ENCODE measurements at places on chromosomes 6 and 20. TPM values are rescaled to one million over a fixed set of nuclear protein-coding genes. Genes with fewer than 3 reads are reported as not detected.

GSTA2 gene
- total RNA-seq: under 0.01 TPM

AFG1L gene
- 5.2 TPM for total RNA-seq

UQCC2 gene
- total RNA-seq: 26.1 TPM

SLC17A3 gene
- not detected for total RNA-seq

AIF1 gene
- 19.8 TPM for total RNA-seq

ADIG gene
- total RNA-seq: not detected

SRMS gene
- total RNA-seq: not detected

LTV1 gene
- 19.8 TPM for total RNA-seq

NDUFAF5 gene
- total RNA-seq: 16.7 TPM

HLA-DOA gene
- 1.0 TPM for total RNA-seq

SNAI1 gene
- 0.52 TPM for total RNA-seq

C20orf141 gene
- total RNA-seq: not detected

RNF182 gene
- under 0.01 TPM for total RNA-seq

KCNK15 gene
- under 0.01 TPM for total RNA-seq

RAET1L gene
- total RNA-seq: not detected

TMEM217 gene
- total RNA-seq: under 0.01 TPM

CCN6 gene
- not detected for total RNA-seq

SNX5 gene
- total RNA-seq: 95.0 TPM

LCA5 gene
- total RNA-seq: 4.7 TPM

PPP1R14C gene
- 14.1 TPM for total RNA-seq

NCR2 gene
- total RNA-seq: not detected

LTB gene
- 2.1 TPM for total RNA-seq

CARMIL1 gene
- 4.7 TPM for total RNA-seq

TUBB1 gene
- total RNA-seq: 1.0 TPM

LAMP5 gene
- total RNA-seq: 1.6 TPM

NKAPL gene
- 0.52 TPM for total RNA-seq

DHX35 gene
- total RNA-seq: 8.4 TPM

B3GAT2 gene
- total RNA-seq: 0.52 TPM
